ENCODE measurements at places on chromosomes 1 and 21.

- DNase-seq, result no peak
These were observed 603.8 kb downstream of the PTPRC start for GRCh38 chr1:199242601-199243000.

GRCh38 chr1:27545876-27546275, 55.9 kb upstream of the WASF2 start:
- DNase-seq, result no peak

DNA sequence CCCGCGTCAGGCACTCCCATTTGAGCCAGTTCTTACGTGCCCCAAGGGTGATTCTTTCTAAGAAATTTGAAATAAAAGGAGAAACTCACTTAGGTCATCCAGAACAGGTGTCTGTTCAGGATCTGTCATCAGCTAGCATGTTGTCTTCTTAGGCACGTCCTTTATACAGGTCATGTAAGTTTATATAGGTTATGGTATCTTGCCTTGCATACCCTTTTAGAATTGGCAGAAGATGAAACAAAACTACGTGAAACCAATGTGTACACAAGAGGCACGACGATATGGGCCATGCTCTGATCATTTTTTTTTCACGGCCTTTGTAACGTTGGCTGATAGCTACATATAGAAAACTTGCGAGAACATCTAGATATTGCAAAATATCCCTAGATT, 579 bp upstream of the GTF2B start:
- no peak for DNase-seq

- no peak for DNase-seq
These were observed 34.1 kb downstream of the QSOX1 start for GRCh38 chr1:180188684-180189175.

DNA sequence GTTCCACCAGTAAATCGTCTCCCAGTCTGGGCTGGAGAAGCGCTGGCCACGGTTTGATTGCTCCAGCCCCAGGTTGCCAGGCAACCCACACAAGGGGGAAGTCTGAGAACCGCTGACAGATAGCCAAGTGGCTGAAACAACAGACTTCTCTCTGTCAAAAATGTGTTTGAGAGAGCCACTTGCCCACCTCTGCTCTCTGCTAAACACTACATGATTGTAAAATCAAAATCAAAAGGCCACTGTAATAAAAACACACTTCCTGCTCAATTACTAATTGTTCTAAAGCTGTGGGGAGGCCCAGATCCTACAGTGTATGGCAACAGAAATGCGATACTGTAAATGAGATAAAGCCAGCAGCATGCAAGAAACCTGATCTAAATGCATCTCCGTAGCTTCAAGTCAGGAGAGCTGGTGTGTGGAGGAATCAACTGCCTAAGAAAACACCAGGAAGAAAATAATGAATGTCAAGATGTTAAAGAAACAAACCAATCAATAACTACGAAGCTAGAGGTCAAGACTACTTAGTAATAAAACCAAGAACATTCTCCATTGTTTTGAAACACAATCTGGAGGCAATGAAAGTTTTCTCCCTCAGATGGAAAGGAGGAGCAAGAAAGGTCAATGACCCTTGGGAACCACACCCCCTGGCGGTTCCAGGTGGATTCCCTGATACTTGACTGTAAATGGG, 121.2 kb downstream of the SLC45A1 start:
- DNase-seq, result no peak

DNA sequence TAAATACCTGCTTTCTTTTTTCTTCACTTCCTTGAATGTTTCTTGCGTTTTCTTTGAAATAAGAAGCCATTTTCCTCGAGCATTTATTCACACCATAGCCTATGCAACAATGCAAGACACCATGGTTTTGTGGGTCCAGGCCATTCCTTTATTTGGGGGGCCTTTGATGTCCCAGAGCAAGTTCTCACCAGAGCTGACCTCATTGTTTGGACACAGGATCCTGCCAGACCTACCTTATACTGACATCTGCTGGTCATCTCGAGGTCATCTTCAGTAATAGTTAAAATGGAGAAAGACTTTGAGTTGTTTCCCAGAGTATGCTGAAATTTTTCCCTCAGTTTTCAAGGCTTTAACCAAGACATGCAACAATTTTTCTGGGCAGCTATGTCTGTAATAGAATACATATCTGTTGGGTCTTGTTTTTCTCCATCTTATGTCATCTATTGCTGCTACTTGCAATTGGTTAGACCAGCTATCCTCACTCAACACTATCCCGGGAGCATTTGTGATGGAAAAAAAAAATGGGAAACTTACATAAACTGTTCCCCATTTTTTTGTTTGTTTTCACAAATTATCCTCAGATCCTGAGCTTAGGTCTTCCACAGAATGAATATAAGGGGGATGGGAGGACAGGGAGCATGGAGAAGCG, 34.0 kb upstream of the BACE2 start:
- DNase-seq, result peak; percentile 14

- no peak for DNase-seq
These were observed 4.0 kb downstream of the HAO2 start for GRCh38 chr1:119372503-119373086.

GRCh38 chr21:43306911-43307676, 119.8 kb downstream of the SIK1 start:
- DNase-seq, result no peak

DNA sequence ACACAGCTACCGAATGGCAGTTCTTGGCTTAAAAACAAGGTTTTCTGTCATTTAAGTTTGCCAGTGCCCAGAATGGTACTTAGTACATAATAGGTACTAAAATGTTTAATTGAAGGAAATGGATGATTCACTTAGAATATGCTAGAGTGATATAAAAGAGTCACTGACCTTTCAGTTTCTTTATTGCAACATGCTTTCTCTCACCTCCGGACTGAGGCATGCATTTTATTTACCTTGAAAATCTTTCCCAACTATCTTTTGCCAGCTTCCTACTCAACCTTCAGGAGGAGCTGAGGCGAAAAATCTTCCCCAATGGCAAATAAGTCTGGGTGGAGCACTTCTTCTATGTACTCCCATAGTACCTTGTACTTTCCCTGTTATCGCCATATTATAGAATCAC, 244.9 kb downstream of the ZNF648 start:
- no peak for DNase-seq

GRCh38 chr1:42953182-42954180, 5.2 kb downstream of the SLC2A1 start:
- DNase-seq, result no peak

GRCh38 chr21:21971384-21971783, 973.2 kb downstream of the NCAM2 start:
- DNase-seq, result no peak

DNA sequence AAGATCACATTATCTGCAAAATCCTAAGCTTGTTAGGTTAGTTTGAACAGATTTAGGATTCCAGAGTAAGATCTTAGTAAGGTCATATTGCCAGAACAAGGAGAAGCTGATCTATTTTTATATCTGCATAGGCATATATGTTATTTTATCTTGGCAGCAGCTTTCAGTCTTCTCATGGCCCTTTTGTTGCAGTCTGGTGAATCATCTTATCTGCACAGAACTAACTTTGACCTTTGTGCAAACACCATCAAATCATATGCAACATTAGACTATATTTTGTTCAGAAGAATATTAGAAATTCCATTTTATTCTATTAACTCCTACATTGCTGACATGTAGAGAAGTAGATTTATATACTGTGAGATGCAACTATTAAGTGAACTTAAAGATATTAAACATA, 107.3 kb downstream of the CLEC20A start:
- DNase-seq, result no peak

- DNase-seq, result no peak
These were observed 2.0 kb upstream of the ACOT11 start for GRCh38 chr1:54545916-54546635.

Data from NCI-H1694 treated with DMSO at 0.1 percent for 48 hours (cell line).